Stimulated activated naive B cell treated with anti-CD40 and anti-IgM and Interleukin-4, amounts not matched to agents 10 μg/mL and 1 μg/mL and 100 μg/mL, for 72 hours (primary cell): ENCODE measurements at places on chromosomes 11 and 22.
A peak's percentile ranks its signal among the peaks of the same experiment; 100 is the strongest.

- H3K36me3 ChIP-seq, result peaks cover 4% of the 10 kb centered on the region
- H3K27me3 ChIP-seq, result no peaks in the 10 kb centered on the region
- no peak overlapping the region for H3K4me3 ChIP-seq
- DNase-seq, result no peak
Observed at GRCh38 chr11:196786-197731, 4.2 kb downstream of the SCGB1C1 start.

DNA sequence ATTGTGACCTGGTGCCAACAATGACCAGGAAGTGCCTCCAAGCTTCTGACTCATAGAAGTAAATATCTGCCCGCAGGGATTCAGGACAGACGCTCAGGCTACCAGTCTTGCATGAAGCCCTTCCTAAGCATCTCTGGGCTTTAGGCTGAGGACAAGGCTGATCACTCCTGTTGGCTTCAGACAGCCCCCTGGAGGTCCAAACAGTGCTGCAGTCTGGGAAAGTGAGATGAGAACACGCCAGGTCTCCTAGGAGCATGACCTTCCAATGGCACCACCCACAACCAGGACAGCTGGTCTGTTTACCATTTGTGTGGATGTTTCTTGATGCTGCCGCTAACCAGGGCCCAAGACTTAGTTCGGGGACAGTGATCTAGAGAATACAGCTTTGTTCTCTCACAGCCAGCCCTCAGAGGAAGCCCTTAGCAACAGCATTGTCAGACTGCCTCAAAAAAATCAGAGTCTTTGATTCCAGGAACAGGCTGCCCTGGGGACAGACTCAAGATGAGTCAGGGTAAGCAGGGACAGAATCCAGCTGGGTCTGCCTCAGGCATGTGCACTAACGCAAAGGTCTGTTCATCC, 111.2 kb downstream of the ZNF280B start:
- H3K27me3 ChIP-seq, result no peaks in the 10 kb centered on the region
- peak overlapping the region; percentile 84 for H3K27ac ChIP-seq
- no peak overlapping the region for H3K4me3 ChIP-seq
- no peak for DNase-seq

- H3K27me3 ChIP-seq, result no peaks in the 10 kb centered on the region
- no peak overlapping the region for H3K27ac ChIP-seq
- H3K4me1 ChIP-seq, result peaks cover under 1% of the 10 kb centered on the region
- no peak for DNase-seq
- peaks cover 43% of the 10 kb centered on the region for H3K36me3 ChIP-seq
- no peak overlapping the region for H3K4me3 ChIP-seq
Observed at GRCh38 chr11:17861036-17861755, 126.6 kb downstream of the KCNC1 start.

- no peaks in the 10 kb centered on the region for H3K4me1 ChIP-seq
- H3K4me3 ChIP-seq, result no peak overlapping the region
- peaks cover 16% of the 10 kb centered on the region for H3K27me3 ChIP-seq
- H3K36me3 ChIP-seq, result no peaks in the 10 kb centered on the region
- no peak overlapping the region for H3K27ac ChIP-seq
Observed at GRCh38 chr22:48318575-48319320, 1508.9 kb downstream of the BRD1 start.

DNA sequence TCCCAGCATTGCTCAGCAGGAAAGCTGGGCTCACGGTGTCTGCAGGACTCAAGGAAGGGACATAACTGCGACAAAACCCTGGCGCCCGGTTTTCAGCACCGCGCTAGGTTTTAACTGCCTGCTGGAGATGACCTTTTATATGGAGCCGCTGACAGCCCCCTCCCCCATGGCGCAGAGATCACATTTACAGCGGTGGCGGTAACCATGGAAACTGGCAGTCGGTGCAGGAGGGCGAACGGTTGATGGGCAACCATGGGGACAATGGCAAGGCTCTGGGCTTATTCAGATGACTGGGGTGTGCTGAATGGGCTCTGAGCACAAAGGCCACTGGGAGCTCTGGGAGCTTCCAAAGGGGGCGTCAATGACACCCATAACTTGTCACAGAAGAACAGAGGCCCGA, 37.2 kb downstream of the CELSR1 start:
- peaks cover 9% of the 10 kb centered on the region for H3K4me1 ChIP-seq
- H3K27me3 ChIP-seq, result peaks cover 59% of the 10 kb centered on the region
- no peaks in the 10 kb centered on the region for H3K36me3 ChIP-seq
- H3K4me3 ChIP-seq, result no peak overlapping the region
- no peak overlapping the region for H3K27ac ChIP-seq

GRCh38 chr22:23242473-23243001, 62.2 kb downstream of the BCR start:
- H3K4me3 ChIP-seq, result peak overlapping the region; percentile 38
- H3K36me3 ChIP-seq, result no peaks in the 10 kb centered on the region
- no peaks in the 10 kb centered on the region for H3K27me3 ChIP-seq
- DNase-seq, result no peak
- peaks cover 38% of the 10 kb centered on the region for H3K4me1 ChIP-seq
- peak overlapping the region; percentile 62 for H3K27ac ChIP-seq

DNA sequence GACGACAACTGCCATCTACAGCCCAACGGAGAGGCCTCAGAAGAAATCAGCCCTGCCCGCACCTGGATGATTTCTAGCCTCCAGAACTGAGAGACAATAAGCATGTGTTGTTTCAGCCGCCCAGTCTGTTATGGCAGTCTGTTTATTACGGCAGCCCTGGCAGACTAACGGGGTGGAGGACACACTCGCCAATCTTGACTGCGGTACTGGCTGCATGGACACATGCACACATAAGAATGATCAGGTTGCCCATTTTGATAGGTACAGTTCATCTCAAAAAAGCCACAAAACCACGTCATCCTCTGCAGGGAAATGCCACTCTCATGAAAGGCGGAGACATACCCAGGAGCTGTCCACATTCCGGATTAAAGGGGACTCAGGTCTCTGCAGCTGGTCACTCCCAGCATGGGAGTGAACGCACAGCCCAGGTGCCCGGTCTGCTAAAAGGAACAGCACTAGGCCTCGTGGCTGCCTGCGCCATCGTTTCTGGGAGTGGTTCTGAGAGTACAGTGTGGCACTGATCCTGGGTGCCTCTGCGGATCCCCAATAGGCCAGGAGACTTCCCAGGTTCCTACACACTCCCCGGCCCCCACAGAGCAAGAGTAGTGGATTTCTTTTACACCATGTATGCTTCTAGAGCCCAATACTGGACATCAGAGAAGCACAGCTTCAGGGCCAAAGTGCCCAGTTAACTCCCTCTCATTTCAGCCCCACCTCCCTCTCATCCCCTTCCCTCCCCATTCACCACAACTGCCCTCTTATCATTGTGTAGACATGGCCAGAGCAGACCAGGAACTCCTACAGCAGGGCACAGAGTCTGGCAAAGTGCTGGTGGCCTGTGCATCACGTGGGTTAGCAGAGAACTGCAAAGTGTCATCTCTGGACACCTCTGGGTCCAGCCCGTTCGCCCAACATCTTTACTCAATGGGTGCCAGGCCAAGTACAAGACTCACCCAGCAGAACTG, 11.7 kb upstream of the COMT start:
- H3K27ac ChIP-seq, result no peak overlapping the region
- no peaks in the 10 kb centered on the region for H3K27me3 ChIP-seq
- peaks cover 7% of the 10 kb centered on the region for H3K4me1 ChIP-seq
- peaks cover 13% of the 10 kb centered on the region for H3K36me3 ChIP-seq

- H3K27me3 ChIP-seq, result no peaks in the 10 kb centered on the region
- H3K4me1 ChIP-seq, result no peaks in the 10 kb centered on the region
- DNase-seq, result no peak
- H3K27ac ChIP-seq, result no peak overlapping the region
- peaks cover 8% of the 10 kb centered on the region for H3K36me3 ChIP-seq
- no peak overlapping the region for H3K4me3 ChIP-seq
Observed at GRCh38 chr11:59801981-59802638, 8.5 kb downstream of the MRPL16 start.

- no peak overlapping the region for H3K4me3 ChIP-seq
- no peaks in the 10 kb centered on the region for H3K27me3 ChIP-seq
- no peaks in the 10 kb centered on the region for H3K36me3 ChIP-seq
- no peaks in the 10 kb centered on the region for H3K4me1 ChIP-seq
- H3K27ac ChIP-seq, result no peak overlapping the region
- no peak for DNase-seq
Observed at GRCh38 chr11:15333407-15333806, 218.7 kb downstream of the INSC start.

- H3K27me3 ChIP-seq, result no peaks in the 10 kb centered on the region
- H3K4me1 ChIP-seq, result peaks cover 68% of the 10 kb centered on the region
- H3K4me3 ChIP-seq, result peak overlapping the region; percentile 63
- peak overlapping the region; percentile 88 for H3K27ac ChIP-seq
Observed at GRCh38 chr22:45775569-45776312, 104.1 kb downstream of the ATXN10 start.

DNA sequence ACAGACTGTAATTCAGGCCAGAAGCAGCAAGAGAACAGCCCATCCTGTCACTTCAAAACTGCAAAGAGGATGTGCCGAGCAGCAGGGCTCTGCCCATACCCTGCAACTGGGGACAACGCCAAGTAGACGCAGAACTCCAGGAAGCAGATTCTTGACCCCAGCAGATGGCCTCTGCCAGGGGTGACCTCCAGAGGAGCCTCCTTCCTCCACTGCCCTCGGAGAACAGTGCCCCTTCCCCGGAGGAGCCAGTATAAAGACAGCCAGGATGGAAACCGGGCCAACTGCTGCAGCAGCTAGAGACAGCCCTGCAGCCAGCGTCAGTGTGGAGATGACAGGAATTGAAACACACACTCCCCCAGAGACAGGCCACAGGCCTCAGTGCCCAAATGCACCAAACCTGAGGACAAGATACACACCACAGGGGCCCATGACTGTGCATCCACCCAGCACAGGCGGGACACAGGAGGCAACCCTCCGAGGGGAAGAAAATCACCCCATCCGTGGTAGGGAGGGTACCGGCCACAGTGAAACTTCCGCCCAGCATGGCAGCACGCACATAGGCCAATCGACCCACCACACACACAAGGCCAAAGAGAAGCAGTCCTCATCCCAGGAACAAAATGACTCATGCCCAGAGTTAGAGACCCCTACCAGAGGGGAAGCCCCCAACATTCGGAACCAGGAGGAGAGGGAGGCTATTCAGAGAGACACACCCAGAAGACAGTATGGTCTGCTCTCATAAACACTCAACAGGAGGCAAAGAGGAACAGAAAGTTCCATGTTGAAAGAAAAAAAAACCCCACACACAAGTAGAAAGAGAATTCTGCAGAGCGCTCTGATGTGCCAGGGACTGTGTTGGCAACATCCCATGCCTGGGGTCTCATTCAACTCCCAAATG, 5.6 kb downstream of the AHNAK start:
- H3K27ac ChIP-seq, result peak overlapping the region; percentile 97
- H3K27me3 ChIP-seq, result no peaks in the 10 kb centered on the region
- peaks cover 19% of the 10 kb centered on the region for H3K36me3 ChIP-seq
- peaks cover 83% of the 10 kb centered on the region for H3K4me1 ChIP-seq
- DNase-seq, result peak; percentile 88
- H3K4me3 ChIP-seq, result peak overlapping the region; percentile 98

DNA sequence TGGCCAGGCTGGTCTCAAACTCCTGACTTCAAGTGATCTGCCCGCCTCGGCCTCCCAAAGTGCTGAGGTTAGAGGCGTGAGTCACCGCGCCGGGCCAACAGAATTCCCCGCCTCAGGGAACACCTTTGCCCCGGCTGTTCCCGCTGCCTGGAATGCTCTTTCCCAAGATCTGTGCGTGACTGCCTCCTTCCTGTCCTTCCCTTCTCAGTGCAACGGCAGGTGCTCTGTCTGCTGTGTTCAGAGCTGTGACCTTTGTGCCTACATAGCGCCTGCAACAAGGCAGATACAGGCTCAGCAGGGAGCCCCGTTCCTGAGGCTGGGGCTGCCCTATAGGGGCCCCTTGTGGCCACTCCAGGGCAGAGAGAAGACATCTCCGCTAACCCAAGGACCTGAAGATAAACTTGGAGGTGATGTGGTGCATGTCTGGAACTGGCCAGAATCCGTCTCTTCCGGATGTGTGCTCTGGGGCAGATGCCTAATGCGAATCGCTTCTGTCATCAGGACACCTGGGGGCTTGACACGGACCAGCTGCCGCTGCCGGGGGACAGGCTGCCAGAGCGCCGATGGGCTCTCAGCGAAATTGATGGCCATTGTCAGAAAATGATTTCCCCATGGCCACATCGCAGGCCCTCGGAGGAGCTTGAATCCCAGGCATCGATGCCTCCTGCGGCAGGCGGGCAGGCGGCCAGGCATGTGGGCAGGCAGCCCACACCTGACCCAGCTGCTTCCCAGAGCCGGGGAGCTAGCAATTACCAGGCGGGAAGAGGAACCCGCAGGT, 43.5 kb upstream of the TCF20 start:
- peaks cover 58% of the 10 kb centered on the region for H3K27me3 ChIP-seq
- H3K4me1 ChIP-seq, result peaks cover 10% of the 10 kb centered on the region
- no peak overlapping the region for H3K4me3 ChIP-seq
- no peak for DNase-seq
- no peak overlapping the region for H3K27ac ChIP-seq
- no peaks in the 10 kb centered on the region for H3K36me3 ChIP-seq

- no peak overlapping the region for H3K4me3 ChIP-seq
- H3K4me1 ChIP-seq, result no peaks in the 10 kb centered on the region
- no peaks in the 10 kb centered on the region for H3K27me3 ChIP-seq
- DNase-seq, result no peak
- no peak overlapping the region for H3K27ac ChIP-seq
Observed at GRCh38 chr11:92916299-92916698, 53.2 kb upstream of the MTNR1B start.

GRCh38 chr11:77152846-77153245, 24.8 kb downstream of the MYO7A start:
- no peak for DNase-seq
- peak overlapping the region; percentile 60 for H3K4me3 ChIP-seq
- H3K36me3 ChIP-seq, result no peaks in the 10 kb centered on the region

DNA sequence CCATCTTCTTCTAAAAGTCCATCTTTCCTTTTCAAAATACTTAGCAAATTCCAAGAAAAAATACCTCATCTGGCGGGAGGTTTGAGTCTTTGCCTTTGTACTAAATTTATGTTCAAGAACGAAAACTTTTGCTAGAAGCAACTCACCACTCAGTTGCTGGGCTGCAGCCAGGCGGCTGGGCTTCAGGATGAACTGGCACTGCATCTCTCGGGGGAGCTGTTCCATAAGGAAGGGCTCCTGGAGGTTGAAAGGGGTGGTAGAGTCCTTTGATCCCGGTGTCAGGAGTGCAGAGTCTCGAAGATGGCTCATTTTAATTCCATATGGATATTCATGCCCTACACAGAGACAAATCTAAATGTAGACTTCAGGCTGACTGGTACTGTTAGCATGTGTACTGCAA, 105.8 kb downstream of the ARHGAP20 start:
- H3K4me3 ChIP-seq, result no peak overlapping the region
- no peaks in the 10 kb centered on the region for H3K4me1 ChIP-seq
- DNase-seq, result no peak
- H3K36me3 ChIP-seq, result peaks cover 3% of the 10 kb centered on the region
- peaks cover 12% of the 10 kb centered on the region for H3K27me3 ChIP-seq
- H3K27ac ChIP-seq, result no peak overlapping the region

DNA sequence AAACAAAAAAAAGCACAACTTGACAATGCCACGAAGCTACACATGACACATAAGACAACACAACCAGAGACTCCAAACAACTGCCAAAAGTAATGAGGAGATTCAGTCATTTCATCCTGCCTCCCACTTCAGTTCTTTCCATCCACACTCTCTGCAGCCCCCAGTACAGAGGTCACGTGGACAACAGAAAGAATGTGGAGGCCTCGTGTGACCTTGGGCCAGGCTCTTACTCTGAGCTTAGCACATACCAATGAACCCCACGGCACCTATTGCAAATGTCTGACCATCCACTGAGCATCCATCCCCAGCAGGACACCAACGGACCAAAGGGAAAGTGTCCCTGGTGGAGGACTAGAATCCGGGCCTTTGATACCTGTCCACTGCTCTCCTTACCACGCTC, 12.5 kb downstream of the CBX7 start:
- H3K36me3 ChIP-seq, result peaks cover 2% of the 10 kb centered on the region
- H3K27me3 ChIP-seq, result no peaks in the 10 kb centered on the region
- peaks cover 13% of the 10 kb centered on the region for H3K4me1 ChIP-seq
- no peak for DNase-seq
- H3K4me3 ChIP-seq, result no peak overlapping the region
